Activated CD8-positive, alpha-beta memory T cell treated with anti-CD3 and anti-CD28 coated beads for 1 hour (primary cell): ENCODE measurements at places on chromosomes 11 and 22.

GRCh38 chr11:2093575-2094353, 45.4 kb downstream of the IGF2 start:
- no peak for DNase-seq

- no peak for DNase-seq
Measured at GRCh38 chr11:123480290-123480815, 50.3 kb downstream of the GRAMD1B start.

- DNase-seq, result no peak
Measured at GRCh38 chr11:134665571-134666270, 253.7 kb upstream of the B3GAT1 start.

DNA sequence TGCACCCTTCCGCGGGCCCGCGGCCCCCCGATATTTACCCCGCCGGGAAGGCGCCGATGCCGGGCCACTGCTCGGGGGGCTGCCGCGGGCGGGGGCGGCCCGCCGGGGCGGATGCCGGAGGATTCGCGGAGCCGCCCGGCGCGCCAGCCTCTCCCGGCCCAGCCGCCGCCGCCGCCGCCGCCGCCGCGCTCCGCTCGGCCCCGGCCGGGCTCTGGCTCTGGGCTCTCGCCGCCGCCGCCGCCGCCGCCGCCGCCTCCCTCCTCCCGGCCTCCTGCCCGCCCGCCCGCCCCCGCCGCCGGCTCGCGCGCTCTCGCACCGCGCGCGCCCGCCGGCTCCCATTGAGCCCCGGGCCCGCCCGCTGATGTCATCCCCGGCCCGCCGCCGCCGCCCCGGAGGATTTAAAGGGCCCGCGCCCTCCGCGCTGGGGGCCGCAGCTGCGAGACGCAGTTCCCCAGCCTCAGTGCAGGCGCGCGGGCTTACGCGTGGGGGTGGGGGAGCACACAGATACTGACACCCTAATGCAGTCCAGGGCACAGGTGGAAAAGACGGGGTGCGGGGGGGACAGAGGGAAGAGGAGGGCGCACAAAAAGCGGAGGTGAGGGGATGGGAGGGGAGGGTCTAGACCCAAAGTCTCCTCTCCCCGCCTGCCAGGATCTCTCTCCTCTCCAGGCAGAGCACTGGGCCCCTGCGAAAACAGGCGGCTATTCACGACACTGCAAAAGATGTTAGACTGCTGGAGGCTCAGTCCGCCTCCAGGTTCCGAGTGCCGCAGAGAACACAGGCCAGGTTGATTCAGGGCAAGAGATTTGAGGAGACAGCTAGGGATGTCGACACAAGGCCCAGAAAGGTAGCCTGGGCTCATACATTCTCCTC, at the start of gene CSNK1E:
CSNK1E (minus strand) TSS at position 312 of the 873 bp plus-strand sequence. CDS start 3,276 bp downstream, outside the sequence.
- no peak for DNase-seq

- DNase-seq, result no peak
Measured at GRCh38 chr11:117911694-117912093, 17.5 kb downstream of the TMPRSS13 start.

GRCh38 chr11:44427432-44427831, 117.5 kb upstream of the ALX4 start:
- no peak for DNase-seq
